ENCODE measurements at places on chromosomes 6 and 20.

DNA sequence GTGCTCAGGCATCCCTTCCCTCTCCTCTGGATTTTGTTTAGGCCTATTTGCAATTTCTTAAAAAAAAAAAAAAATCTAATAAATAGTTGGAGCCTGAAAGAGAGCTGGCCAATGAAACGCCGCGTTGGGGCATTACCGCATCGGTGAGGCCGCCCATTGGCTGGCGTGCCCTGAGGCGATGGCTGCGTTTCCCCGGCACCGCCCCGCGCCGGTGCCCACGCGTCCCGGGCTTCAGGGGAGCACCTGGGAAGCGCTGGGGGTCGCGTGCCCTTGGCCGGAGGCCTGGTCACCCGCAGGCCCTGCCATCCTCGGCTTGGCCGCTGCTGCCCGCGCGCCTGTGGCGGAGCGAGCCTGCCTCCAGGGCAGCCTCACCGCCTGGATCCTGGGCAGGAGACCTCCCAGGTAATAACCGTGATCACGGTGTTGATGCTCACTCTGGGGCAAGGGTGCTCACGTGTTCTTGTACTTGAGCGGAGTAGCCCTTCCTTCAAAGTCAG lies 155.4 kb downstream of the NRN1 start:
- peak; percentile 54 for DNase-seq

GRCh38 chr6:116412270-116412669 lies 41.5 kb downstream of the DSE start:
- DNase-seq = no peak

DNA sequence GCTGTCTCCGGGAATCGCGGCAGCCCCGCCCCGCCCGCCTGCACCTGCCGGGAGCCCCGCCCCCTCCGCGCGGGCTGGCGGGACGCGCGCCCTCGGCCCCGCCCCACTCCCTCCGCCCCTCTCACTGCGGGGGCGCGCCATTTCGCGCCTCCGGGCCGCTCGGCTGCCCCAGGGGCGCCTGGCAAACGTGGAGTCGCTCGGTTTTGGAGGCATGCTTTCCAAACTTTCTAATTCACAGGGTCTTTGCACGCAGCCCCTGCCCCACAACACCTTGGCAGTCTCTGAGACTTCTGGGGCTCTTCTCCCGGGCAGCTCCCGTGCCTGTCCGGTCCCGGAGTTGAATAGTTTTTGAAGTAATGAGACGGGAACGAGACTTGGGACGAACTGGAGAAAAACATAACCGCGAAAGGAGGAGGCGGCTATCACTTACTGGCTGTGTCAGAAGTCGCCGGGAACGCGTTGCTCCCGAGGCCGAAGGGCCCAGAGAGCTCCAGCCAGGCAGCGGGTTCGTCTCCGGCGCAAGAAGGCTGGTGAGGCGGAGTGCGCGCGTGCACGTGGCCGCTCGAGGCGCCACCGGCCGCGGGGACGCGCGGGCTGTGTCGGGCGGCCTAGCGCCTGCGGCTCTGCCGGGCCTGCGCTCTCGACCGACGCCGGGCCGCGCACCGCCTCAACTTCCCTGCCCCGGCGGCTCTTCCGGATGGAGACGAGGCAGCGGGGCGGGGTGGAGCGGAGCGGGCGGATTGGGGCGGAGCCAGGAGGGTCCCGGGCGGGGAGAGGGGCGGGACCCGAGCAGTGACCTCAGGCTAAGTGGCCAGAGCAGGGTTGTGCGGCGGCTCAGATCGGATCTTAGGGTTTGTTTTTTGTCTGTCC lies at the start of gene MCM9:
TSS of gene MCM9 (minus strand) at position 699 of the 870 bp plus-strand sequence. CDS start 3,436 bp downstream, outside the sequence.
- DNase-seq = peak; percentile 79

DNA sequence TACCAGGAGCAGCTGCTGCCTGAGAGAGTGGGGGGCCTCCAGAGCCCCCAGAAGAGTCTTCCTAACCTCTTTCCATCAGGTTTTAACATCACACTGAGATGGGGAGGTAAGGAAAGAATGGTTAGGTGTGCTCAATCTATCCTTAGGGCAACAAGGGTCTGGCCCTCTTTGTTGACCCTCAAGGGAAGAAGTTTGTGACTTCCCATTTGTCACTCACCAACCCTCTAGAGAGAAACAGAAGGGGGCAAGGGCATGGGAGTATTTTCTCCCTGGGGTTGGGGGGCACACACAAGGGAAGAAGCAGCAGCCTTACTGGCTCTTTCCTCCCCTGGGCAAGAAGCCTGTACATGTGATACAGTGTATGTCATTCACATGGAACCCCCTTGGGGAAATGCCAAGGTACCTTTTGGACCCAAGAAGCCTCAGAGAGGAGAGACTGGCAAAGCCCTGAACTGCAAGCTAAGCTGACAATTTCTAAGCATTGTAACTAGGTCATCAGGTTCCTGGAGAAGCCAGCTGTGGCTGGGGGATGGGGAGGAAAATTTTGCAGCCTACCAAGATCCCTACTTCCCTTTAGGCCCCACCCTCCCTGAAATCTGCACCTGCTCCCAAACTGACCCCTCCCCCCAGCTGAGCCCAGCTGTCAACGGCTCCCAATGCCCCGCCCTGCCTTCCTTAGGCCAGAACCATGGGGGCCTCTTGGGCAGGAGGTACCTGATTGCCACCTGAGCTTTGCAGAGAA lies 14.5 kb downstream of the BCL2L1 start:
- no peak for DNase-seq

- DNase-seq = no peak
Measured at GRCh38 chr20:36676701-36677421, 30.9 kb upstream of the SLA2 start.

GRCh38 chr6:15086348-15087158 lies 159.3 kb upstream of the JARID2 start:
- no peak for DNase-seq

DNA sequence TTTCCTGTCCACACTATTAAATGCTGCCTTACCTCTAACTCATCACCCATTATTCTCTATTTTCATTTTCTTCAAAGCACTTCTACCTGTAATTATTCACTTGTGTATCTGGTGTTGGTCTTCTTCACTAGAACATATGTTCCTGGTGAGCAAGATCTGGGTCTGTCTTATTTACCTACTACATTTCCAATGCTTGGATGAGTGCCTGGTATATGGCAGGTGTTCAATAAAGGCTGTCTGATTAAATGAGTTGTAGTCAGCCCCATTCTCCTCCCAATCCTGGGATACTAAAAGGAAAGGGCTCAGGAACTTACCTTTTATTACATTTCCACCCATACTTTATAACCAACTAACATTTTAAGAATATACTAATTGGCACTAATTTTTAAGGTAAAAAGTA lies 61.0 kb downstream of the CEP162 start:
- no peak for DNase-seq

- no peak for DNase-seq
Measured at GRCh38 chr6:12913201-12913600, 196.6 kb downstream of the PHACTR1 start.
